Activated naive CD4-positive, alpha-beta T cell treated with anti-CD3 and anti-CD28 coated beads, Interleukin-2, amount 10 ng/mL, durations not matched to agents 5 hours and 36 hours (primary cell): ENCODE measurements at places on chromosomes 4 and X. TPM values are rescaled to one million over a fixed set of nuclear protein-coding genes. Genes with fewer than 3 reads are reported as not detected.

The TMEM154 gene
- total RNA-seq: 28.8 TPM

The TRIML1 gene
- total RNA-seq: not detected

The PARM1 gene
- total RNA-seq: not detected

The LINC00632 gene
- total RNA-seq: 22.5 TPM

The VSIG4 gene
- not detected for total RNA-seq

The RS1 gene
- total RNA-seq: not detected

The PABPC4L gene
- not detected for total RNA-seq

The HELT gene
- total RNA-seq: not detected

The MTHFD2L gene
- total RNA-seq: 7.4 TPM

The SYNPO2 gene
- 0.71 TPM for total RNA-seq

The SORBS2 gene
- not detected for total RNA-seq

The DUSP21 gene
- not detected for total RNA-seq

The FGFBP1 gene
- not detected for total RNA-seq

The EGFL6 gene
- 3.7 TPM for total RNA-seq

The PABPC1L2A gene
- total RNA-seq: not detected

The PRRG3 gene
- not detected for total RNA-seq

The CASP6 gene
- total RNA-seq: 26.2 TPM

The XAGE1A gene
- not detected for total RNA-seq
